ENCODE measurements at places on chromosomes 12 and 14.

DNA sequence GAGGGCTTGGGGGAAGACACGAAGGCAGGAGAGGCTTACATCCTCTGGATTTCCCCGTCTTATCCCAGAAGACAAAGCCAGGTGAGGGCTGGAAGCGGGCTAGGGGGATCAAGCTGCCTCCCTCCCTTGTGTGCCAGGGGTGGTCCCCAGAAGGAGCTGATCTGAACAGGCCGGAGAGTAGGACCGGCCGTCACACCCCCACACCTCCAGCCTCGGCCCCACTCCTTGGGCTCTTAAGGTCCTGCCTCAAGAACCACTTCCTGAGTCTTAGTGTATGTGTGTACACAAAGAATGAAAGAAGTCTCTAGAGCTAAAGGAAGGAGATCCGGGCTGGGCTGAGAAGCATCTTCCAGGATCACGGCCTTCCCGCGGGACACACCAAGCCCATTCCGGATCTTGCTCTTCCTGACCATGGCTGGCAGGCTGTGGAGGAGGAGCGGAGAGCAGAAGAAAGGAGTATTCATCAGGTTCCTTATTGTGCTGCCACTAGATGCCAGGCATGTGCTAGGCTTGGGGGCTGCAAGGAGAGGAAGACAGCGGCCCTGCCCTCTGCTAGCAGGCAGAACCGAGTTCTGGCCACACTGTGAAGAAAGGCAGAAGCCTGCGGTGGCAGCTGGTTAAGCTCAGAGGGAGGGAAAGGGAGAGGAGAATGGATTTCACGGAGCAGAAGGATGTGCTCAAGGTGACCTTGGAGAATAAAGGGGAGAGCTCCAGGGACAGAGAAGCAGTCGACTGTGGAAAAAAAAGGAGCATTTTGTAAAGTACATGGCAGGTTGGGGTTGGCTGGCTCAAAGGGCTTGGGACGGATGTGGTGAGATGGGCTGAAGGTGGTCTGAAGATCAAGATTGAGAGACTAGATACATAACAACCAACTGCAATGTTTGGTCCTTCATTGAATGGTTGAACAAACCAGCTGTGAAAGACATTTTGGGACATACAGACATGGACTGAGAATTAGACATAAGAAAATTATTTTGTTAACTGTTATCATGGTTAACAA is 1.3 kb upstream of the CD63 start:
- peak; percentile 75 for DNase-seq

GRCh38 chr12:2336409-2336829 is 283.6 kb downstream of the CACNA1C start:
- no peak for DNase-seq

GRCh38 chr12:2251526-2252209 is 198.9 kb downstream of the CACNA1C start:
- no peak for DNase-seq

GRCh38 chr12:88716240-88716639 is 136.0 kb upstream of the KITLG start:
- no peak for DNase-seq

DNA sequence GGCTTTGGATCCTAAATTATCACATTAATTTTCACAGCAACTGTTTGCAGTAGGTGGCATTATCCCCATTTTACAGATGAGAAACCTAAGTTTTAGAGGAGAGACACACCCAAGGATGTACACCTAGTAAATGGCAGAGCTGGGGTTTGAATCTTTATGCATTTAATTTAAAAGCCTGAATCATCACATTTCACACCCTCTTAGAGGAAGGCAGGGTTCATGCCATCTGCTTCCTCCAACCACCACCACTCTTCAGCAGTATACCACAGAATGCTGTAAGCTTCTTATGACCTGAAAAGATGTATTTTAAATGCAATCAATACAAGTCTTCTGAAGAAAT is 90.3 kb downstream of the CRADD start:
- no peak for DNase-seq

DNA sequence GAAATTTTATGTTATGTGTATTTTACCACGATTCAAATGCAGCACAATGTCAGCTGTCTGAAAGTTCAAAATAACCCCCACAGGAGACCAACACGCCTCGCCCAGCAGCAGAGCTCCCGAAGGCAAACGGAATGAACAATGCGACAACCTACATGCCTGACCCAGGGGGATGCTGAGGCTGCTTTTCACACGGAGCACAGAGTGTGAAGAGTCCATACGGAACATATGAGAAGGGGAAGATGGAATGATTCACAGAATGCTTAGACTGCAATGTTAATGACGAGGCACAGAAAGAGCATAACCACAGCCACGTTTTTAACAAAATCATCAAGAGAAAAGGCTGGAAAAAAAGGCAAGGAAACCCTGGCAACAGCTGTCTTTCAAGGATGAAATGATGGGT is 22.6 kb downstream of the ZFYVE21 start:
- DNase-seq, result no peak

- DNase-seq, result peak; percentile 81
Observed at GRCh38 chr14:100305324-100306100, 732 bp downstream of the SLC25A29 start.

DNA sequence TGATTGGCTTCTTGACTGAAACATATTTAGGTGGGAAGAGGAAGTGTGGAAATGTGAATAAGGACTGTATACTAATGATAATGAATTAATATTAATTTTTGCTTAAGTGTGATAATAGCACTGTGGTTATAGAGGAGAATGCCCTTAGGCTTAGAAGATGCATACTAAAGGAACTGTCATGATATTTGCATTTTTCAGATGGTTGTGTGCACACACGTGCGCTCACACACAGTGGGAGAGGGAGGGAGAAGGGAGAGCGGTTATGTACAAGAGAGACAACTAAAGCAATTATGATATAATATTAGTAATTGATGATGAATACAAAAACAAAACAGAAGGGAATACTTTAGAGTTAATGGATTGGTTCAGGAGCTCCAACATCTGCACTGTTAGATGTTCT is 54.2 kb downstream of the RCOR1 start:
- DNase-seq, result no peak

Measured in activated CD8-positive, alpha-beta memory T cell treated with anti-CD3 and anti-CD28 coated beads for 24 hours (primary cell).